Cortex of kidney (tissue), 1 donor: ENCODE measurements at places on chromosomes 3 and 15.

DNA sequence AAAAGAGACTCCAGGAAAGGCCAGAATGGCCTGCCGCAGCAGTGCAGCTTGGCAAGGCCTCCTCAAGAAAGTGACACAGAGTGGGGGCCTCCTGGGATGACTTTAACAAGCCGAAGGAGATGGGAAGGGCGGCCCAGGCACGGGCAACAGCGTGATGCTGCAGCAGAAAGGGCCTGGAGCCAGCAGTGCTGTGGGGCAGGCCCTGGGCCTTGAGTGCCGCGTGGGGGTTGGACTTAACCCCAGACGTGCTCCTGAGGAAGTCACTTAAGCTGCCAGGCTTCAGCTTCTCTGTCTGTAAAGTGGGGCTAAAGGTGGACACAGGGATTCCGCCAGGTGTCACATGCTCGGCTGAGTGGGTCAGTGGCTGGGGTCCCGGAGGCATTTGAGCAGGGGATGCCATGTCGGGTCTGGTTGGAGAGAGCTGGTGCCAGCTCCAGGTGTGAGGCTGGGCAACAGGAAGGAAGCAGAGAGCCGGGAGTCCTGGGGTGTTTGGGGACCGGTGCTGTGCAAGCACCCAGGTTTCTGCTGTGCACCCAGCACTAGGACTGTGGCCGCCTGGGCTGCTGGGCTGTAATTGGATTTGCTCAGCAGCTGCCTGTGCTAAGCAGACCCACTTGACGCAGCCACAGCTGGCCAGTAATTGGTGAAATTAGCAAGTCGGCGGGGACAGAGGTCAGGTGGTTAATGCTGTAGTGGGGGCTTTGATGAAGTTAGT lies 7.8 kb downstream of the DNAJB8 start:
- no peak for DNase-seq

GRCh38 chr15:76057332-76058000 lies 2.3 kb upstream of the TMEM266 start:
- no peak for DNase-seq

- no peak for DNase-seq
Observed at GRCh38 chr15:78999636-79000035, 54.8 kb upstream of the CTSH start.

DNA sequence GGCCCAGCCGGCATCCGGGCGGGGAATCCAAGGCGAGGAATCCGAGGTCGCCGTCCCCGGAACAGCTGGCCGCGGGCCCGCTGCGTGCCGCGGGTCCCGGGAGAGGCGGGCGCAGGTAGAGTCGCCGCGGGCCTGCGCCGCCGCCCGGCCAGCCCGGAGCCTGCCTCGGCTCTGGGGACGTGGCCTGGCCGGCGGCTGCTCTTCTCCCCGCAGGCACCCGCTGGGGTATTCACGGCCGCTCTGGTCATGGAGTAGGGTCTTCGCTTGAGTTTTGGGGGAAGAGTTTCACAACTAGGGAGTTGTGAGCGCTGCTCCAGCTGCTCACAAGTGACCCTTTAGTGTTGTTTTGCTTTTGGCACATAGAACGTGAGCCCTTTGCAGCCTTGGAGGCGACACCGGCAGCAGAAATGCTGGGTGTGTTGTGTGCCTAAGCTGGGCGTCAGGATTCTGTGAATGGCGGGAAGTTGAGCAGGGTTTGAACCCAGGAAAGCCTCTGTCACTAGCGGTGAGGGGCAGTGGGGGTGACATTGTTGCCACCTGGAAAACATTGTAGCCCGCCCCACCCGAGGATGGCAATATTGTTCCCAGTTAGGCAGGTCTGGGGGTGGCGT lies 4.0 kb downstream of the TRIM71 start:
- DNase-seq: no peak

GRCh38 chr3:135137296-135137695 lies 342.2 kb downstream of the EPHB1 start:
- DNase-seq: no peak

- no peak for DNase-seq
Observed at GRCh38 chr3:184345317-184346144, 8.1 kb downstream of the FAM131A start.

- no peak for DNase-seq
Observed at GRCh38 chr3:158352551-158352950, 218.4 kb upstream of the MLF1 start.

GRCh38 chr3:42500091-42500490 lies 2.4 kb upstream of the VIPR1 start:
- no peak for DNase-seq

DNA sequence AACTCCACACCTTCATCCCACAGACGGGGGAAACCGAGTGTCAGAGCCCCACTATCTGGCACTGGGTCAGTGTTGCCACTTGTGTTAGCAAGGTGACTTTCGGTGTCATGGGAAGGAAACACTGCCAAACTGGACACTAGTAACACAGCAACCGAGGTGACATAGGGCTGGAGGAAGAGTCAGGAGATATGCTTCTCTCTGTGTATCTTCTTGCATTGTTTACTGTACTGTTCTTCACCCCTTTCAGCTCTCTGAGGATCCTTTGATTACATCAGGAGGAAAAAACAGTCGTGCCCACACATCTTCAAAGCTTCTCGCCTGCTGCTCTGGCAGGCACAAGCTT lies 109.4 kb upstream of the RAD18 start:
- no peak for DNase-seq

DNA sequence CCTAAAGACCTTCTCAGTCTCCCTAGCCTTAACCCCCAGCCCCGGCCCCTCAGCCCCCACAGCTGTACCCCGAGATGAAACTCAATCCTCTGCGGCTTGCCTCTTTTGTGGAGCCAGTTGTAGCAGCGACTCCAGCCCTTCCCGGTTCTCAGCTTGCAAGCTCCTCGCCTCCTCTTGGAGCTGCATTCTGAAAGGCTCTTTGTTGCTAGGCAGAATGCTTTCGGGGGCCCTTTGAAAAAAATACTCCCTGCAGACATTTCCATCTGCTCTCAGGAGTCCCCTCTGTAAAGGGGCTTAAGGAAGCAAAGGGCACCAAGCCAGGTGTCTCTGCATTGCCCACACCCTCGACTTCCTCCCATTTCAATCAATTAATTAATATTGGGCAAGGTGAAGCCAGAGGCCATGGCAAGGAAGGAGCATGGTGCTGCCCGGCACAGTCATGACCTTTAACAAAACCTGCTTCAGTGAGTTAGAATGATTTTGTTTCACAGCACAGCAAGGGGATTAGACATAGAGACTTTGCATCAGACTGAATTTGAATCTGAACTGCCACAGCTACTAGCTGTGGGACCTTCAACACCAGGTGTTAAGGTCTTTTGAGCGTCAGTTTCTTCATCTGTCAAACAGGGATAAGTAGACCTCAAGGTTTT lies 65.5 kb downstream of the SRGAP3 start:
- no peak for DNase-seq

- no peak for DNase-seq
Observed at GRCh38 chr15:40328176-40328575, 4.7 kb downstream of the INAFM2 start.

GRCh38 chr3:72547183-72547582 lies 301.1 kb downstream of the SHQ1 start:
- DNase-seq: no peak

- no peak for DNase-seq
Observed at GRCh38 chr3:160686955-160687535, 10.1 kb downstream of the ARL14 start.
